ENCODE measurements at places on chromosomes 16 and 17. TPM values are rescaled to one million over a fixed set of nuclear protein-coding genes. Genes with fewer than 3 reads are reported as not detected.

The CCL5 gene
- total RNA-seq: 1.2 TPM

The SPNS3 gene
- total RNA-seq: not detected

The IRF8 gene
- total RNA-seq: 0.19 TPM

The MMP15 gene
- 42.3 TPM for total RNA-seq

The C16orf46 gene
- total RNA-seq: 0.73 TPM

The DRG2 gene
- total RNA-seq: 46.9 TPM

The SLC5A11 gene
- 0.24 TPM for total RNA-seq

The DNASE1L2 gene
- total RNA-seq: 0.95 TPM

The NEUROD2 gene
- not detected for total RNA-seq

The IRX3 gene
- total RNA-seq: 6.5 TPM

The NOB1 gene
- total RNA-seq: 110 TPM

Measured in A549 treated with Mapracorat at 1 μM for 4 hours (cell line).